ENCODE measurements at places on chromosomes 7 and 10. TPM values are rescaled to one million over a fixed set of nuclear protein-coding genes. Genes with fewer than 3 reads are reported as not detected.

Gene WNT8B
- not detected for total RNA-seq

Gene C7orf33
- not detected for total RNA-seq

DNA sequence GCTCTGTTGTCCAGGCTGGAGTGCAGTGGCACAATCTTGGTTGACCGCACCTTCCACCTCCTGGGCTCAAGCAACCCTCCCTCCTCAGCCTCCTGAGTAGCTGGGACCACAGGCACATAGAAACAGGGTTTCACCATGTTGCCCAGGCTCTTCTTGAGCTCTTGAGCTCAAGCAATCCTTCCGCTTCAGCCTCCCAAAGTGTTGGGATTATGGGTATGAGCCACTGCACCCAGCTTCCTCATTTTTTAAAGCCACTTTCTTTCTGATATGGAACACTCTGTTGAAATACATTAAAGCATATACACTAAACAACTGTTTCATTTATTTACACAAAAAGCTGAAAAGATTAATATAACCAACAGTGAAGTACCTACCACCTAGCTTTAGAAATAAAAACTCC lies 117.2 kb downstream of the CLEC2L start:
- DNase-seq: no peak

Gene GNG11
- total RNA-seq: 14.3 TPM

Gene FAM25C
- total RNA-seq: not detected

Gene EBLN1
- not detected for total RNA-seq

Gene SPDYE17
- total RNA-seq: not detected

GRCh38 chr10:10489076-10489475 lies 528.6 kb upstream of the CELF2 start:
- DNase-seq: no peak

DNA sequence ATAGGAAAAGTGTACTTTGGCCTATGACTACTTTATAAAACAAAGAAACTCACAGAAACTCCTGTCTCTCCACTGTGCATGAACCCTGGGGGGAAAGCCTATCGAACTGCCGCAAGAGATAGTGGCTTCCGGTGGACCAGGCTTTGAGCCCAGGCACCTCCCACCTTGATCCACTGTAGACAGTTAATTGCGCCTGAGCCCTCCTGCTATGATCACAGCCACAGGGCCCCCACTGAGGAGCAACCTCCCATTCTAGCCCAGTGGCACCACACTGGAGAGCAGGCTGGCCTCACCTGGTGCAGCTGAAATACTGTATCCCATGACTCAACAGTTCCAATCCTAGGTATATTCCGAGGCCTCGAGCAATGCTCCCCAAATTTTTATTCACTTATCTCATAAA lies 98.8 kb downstream of the COBL start:
- no peak for DNase-seq
